ENCODE measurements at places on chromosomes 5 and 9. TPM values are rescaled to one million over a fixed set of nuclear protein-coding genes. Genes with fewer than 3 reads are reported as not detected.

Gene LCN6
- not detected for total RNA-seq

Gene DBH
- not detected for total RNA-seq

Gene DNAI1
- total RNA-seq = not detected

Gene ADAMTSL2
- not detected for total RNA-seq

DNA sequence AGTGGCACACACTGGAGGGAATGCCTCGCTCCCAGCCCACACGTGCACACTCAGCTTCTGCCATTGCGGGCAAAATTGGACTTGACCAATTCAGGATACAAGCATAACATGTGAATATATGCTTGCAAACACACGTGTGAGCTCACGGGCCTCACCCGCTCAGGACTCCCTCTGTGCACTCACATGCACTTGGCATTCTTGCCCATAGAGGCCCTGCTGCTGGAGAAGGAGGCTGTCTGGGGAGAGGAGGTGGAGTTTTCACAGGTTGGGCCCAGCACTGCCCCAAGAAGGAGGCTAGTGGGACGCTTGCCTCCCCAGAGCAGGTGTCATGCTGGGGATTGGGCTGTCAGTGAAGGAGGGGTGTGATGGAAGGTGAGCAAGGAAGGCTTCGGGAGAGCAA, 1.7 kb downstream of the MYMK start:
- DNase-seq = no peak

DNA sequence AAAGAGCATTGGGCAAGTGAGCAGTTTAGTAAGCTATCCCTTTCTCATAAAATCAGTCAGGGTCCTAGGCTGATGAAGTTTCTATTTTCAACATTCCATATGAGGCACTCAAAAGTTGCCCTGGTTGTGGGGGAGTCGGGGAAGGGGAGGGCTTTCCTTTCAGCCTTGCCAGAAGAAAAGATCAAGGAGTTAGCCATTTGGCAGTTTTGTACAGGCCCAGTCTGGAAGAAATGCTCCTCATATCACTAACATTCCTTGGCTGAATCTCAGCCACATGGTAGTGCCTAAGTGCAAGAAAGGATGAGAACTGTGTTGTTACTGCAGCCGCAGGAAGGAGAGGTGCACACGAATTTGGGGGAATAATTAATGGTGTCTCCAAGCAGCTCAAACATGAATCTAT, 60.8 kb downstream of the ZNF474 start:
- no peak for DNase-seq

- no peak for DNase-seq
Measured at GRCh38 chr9:12980085-12980851, 205.4 kb downstream of the LURAP1L start.

DNA sequence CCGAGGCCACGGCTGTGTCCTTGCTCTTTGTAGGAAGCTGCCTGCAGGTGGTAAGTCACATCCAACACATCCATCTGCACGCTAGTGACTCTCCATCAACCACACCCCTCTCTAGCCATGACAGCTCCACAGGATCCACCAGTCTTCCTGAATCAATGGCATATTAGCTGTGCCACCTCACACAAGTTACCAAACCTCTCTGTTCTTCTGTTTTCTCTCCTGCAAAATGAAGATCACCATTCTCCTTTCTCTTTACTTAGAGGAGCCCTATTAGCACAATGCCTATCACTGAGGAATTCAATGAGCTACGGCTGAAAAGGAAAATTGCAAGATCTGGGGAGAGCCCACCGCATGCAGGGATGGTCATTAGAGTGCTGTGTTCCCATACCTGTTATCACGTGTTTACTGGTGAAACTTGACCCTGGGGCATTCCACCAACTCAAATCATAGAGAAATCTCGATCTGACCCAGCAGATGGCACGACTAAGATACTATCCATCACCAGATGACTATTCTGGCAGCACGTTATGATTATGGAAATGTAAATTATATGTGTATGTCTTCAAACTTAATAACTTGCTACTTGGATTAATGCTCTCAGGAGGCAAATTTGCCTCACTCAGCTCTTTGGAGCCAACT, 20.9 kb downstream of the WHRN start:
- DNase-seq = no peak

GRCh38 chr5:143170104-143170503, 233.4 kb downstream of the NR3C1 start:
- no peak for DNase-seq

DNA sequence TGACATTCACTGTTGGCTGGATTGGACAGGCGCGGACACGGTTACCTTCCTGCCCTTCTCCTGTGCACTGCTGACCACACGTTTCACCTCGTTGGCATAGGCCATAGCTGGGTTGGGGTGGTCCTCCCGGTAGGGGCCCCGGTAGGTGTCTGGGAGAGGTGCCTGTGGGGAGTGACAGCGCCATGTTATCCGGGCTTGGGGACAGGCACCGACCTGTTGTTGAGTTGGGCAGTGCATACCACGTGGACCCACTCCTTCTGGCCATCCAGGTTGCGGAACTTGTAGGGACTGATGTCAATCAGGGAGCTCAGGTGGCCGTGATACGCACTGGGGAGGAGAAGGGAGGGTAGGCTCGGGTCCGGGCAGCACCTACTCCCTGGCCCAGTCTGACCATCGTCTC, 8.2 kb downstream of the PHYKPL start:
- no peak for DNase-seq

DNA sequence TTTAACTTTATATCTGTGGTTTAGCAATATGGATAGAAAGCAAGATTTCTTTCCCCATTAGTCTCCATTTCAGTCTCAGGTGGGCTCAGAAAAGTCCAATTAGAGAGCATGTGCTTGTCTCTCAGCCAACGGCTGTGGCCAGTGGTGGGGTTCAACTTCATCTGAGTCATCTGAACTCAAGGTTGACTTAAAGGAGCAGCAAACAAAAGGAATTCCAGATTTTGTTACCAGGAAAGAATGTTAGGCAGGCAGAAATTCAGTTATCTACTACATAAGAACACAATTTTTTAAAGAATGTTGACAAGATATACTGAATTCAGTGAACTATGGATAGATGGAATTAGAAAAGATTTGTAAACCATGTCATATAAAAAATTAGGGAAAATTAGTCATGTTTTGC, 784.1 kb downstream of the MAT2B start:
- no peak for DNase-seq

Data from mammary epithelial cell (primary cell).